ENCODE measurements at places on chromosomes 2 and 18.

GRCh38 chr2:186101616-186102015 lies 363.0 kb downstream of the FSIP2 start:
- no peak for DNase-seq

DNA sequence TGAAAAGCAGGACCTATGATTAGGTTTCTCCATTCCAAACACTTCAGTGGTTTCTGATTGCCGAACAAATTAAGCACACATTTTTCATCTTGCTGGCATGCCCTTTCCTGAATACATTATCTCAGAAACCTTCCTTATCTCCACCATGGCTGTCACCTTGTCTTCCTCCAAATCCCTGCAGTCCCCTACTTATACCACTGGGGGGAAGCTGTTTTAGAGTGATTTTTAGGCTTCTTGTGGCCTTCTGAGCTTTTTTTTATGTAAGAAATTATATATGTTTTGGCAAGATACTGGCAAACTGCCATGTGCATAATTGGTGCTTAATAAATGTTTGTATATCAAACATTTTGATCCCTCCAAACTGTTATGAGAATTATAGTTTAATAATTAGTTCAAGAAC lies 229.2 kb downstream of the MYT1L start:
- DNase-seq = no peak

GRCh38 chr2:121236650-121237180 lies 48.3 kb downstream of the TFCP2L1 start:
- no peak for DNase-seq

- DNase-seq = no peak
These were observed 92.4 kb downstream of the DYSF start for GRCh38 chr2:71545572-71546274.

All from Right ventricle myocardium superior (tissue), 1 donor.